Stimulated activated CD8-positive, alpha-beta memory T cell treated with anti-CD3 and anti-CD28 coated beads, Interleukin-4, amount 100 ng/mL, for 1 hour (primary cell): ENCODE measurements at places on chromosomes 2 and 18.

GRCh38 chr2:103179798-103180197 is 418.0 kb downstream of the TMEM182 start:
- DNase-seq: no peak

- DNase-seq: no peak
These were observed 110.9 kb upstream of the RMP24 start for GRCh38 chr18:35861367-35862118.

- DNase-seq: no peak
These were observed 95.6 kb upstream of the NABP1 start for GRCh38 chr2:191582355-191582754.

DNA sequence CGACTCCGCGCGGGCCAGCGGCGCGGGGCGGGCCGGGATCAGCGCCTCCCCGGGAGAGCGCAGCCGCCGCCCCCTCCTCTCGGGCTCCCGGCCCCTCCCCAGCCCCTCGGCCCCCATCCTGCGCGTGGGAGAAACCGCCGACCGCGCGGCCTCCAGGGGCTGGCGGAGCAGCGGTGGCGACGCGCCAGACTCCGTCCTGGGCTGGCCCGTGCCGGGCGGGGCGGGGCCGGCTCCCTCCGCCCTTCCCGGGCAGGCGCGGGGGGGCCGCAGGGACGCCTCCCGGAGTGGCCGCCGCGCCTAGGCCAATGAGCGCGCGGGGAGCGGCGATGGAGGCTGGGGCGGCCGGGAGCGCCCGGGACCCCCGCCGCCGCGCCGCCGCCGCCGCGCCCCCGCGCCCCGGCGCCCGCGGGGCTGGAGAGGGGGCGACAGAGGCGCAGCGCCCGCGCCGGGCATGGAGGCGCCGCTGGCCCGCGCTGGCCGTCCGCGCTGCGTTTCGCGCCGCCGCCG is 49.1 kb downstream of the KCNIP3 start:
- DNase-seq: no peak

- no peak for DNase-seq
These were observed 143.8 kb downstream of the HAUS1 start for GRCh38 chr18:46247942-46248341.

DNA sequence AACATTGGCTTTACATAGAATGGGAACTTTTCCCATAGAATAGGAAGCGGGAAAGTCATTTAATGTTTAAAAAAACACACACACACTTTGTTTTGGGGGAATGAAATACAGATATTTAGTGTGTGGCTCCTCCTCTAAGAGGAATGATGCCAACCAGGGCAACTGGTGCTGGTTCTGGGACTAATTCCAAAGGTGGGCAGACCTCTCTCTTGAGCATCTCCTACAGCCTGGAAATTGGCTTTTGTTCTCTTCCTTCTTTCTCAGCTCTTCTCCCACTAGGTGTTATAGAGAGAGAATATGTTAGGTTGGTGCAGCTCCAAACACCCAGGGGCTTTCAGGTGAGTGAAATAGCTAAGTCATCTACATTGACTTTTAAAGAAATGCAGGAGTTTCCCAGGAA is 190.1 kb downstream of the RAD51AP2 start:
- no peak for DNase-seq

DNA sequence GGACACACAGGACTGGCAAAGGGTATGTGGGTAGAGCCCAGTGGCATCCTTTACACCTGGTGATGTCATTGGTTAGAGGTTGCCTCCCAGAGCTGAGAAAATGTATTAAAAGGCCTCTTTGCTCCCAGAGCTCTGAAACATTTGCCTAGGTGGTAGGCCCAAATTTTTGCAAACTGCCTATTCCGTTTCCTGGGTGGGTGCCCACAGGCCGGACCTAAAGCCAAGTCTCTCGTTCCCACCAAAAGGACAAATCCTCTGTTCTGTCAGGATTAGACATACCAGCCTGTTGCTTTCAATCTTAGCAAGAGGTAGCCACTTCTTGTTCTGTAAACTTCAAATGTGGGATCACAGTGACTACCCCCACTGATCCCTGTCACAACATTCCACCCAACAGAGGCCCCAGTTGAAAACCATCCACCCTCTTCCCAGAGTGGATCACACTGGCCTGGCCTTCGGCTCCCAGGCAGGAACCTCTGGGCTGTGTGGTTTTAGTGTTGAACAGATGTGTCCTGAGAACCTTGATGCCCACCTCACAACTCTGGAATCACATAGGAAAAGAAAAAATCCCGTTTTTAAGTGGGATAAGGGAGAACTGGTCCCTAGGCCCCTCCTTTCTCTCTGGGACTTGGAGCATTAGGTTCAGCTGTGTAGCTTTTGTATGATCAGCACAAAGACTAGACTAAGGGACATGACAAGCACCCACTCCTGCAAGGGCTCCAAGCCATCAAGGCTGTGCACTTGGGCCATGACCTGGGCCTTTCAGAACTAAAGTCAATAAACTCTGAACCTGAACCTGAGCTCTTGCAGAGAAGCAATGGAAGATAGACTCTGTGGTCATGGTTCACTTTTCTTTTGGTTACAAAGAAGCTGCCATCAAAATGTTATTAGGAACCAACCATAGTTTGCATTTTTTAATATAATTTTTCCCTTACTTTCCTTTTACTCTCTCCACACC is 211.3 kb downstream of the CYP26B1 start:
- no peak for DNase-seq

DNA sequence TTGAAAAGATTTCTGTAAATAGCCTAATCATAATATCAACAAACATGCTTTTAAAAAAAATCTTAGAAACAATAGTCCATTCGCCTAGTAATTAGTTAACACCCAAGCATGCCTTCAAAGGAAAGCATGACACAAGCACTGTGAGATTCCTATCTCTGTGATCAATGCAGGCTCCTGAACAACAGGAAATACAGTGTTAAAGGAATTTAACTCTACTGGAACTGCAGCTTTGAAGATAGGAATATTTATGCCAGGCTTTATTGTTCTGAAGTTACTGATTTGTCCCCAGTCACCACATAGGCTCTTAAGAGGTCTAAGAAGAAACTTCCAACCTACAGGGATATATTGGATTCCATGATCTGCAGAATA is 15.4 kb upstream of the FAM124B start:
- DNase-seq: no peak

DNA sequence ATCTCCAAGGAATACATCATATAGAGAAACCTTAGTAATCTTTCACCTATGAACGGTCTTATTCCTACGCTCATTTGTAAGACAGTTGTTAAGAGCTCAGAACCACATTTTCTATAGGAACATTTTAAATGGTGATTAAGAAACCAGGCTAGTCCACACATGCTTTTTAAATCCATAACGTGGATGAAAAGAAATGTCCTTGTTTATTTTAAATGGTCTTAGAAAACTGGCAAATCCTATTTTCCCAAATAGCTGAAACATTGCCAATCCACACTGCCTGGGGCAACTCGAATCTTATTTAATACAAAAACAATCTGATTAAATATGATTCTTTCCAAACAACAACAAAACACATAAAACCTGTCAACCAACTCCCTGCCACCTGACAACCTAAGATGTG is 23.7 kb downstream of the METTL8 start:
- no peak for DNase-seq

DNA sequence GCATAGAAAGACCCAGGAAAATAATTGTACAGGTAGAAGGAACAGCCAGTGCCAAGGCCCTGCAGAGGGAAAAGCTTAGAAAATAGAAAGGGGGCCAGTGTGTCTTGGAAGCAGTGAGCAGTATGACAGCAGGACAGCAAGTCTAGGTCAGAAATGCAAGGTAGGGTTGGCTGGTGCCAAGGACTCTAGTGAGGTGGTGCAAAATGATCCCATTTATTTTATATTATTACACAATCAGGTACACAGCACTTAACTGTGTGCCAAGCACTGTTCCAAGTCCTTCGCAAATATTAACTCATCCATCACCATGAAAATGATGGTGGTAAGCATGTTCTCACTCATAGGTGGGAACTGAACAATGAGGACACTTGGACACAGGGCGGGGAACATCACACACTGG is 100.0 kb downstream of the AQP4 start:
- DNase-seq: no peak

DNA sequence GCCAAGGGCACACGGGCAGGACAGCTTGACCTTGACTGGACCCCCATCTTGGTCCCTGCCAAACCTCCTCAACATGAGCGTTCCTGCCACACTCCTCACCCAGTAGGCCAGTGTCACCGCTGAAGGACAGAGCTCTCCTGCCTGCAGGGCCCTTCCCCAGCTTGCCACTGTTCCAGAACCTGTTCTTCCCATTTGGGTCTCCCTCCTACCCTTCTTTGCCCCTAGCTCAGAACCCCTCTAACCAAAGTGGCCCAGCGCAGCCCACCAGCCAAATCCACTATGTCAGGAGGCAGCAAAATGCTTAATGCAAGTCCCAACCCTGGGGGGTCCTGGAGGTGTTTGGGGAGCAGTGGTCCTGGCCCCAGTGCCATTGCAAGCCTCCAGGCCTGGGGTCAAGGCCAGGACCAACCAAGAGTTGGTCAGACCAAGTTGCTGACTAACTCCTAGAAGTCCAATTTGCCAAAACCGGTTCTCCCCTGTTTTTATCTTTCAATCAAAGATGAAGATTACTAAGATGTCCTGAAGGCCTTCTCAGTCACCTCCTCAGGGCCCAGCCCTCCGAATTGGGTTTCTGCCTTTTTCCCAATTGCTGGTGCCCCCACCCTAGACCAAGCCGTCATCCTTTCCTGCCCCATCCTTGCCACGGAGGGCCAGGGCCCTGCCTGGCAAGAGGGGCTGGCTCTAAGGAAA is 4.5 kb upstream of the ASPRV1 start:
- no peak for DNase-seq

DNA sequence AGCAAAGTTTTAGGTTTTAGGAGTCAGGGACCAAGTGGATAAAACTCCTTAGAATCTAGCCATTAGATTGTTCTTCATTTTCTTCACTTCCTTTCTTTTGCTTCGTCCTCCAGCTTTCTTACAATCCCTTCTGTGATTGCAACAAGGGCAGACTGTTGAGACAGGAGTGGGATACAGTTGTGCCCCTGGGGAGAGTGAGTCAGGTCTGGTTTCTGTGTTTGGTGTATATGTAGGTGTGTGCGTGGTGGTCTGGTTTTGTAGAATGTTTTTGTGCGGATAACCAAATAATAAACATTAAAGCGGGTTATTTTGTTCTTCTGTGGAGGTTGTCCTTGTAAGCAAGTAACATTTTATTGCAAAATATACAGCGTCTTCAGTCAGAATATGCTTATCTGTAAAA is 7.3 kb downstream of the INSIG2 start:
- no peak for DNase-seq

DNA sequence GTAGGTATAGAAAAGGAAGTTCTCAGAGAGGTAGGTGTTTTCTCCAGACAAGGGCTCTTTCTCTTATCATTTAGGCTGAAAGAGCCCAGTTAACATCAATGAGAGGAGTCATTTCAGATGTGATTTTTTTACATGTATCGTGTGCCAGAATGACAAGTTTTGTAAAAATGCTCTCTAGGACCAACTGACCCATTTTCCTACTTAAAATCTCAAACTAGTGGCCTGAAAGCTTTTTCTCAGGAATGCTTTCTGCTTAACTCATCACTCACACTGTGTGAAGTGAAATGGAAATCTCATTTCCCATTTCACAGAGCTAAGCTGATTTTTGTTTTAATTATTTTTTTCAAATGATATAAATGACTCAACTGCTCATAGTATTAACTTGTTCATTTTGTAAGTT is 128.7 kb upstream of the CYP26B1 start:
- DNase-seq: no peak

GRCh38 chr18:49618742-49619681 is 57.2 kb downstream of the LIPG start:
- DNase-seq: no peak

DNA sequence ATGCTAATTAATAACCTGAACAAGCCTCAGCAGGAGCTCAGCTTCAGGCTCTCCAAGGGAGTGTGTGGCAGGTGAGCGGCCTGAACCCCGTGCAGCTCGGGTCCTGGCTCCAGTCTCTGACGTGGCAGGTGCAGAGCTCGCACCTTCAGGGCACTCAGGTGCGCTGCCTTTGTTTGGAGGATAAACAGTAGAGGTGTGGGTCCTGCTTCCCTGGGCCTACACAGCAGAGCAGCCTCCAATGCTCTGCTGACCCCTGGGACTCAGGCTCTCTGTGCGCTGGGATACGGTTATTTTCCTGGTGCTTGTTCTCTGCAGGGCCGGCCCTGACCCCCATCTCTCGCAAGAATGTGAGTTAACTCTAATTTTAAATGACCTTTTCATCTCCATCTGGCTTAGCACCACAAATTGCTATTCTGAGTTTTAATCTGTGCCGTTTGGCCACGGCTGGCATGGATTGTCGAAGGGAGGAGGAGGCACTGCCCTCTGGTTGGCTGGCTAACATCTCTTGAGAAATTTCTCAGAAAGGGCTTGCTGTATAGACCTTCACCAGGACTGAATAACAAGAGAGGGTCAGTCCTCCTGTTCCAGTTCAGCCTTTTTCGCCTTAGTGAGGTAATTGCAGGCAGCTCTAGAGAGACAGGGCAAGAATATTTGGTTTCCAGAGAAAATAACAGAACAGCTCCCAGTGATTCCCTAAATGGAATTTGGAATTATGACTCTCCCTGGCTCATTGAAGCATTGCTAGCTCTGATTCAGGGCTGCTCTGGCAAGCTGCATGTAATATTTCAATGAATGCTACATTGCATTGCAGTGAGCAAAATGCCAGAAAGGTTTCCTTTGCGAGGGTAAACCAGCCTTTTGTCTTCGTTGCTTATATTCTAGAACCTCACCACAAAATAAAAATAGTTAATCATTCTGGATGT is 161.8 kb downstream of the DCDC2C start:
- DNase-seq: no peak

DNA sequence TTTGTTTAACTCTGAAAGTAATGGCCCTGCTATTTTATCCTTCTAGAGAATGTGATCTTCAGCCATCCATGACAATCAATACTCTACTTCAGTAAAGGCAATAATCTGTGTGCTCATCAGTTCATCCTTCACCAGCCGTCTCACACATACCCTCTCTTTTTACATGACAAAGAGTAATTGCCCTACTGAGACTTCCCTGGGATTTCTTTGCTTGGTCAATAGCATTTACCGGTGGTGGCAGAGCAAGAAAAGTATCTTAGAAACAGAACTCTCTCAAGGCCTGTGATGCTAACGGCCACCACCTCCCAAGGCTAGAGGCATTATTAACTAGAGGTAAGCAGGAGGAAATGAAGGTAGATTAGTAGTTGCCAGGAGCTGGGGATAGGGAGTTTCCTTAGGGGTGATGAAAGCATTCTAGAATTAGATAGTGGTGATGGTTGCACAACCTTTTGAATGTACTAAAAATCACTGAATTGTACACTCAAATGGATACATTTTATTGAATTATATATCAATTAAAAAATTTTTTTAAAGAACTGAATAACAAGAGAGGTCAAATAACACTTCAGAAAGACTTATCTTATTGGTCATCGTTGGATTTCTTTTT is 57.9 kb upstream of the EPC2 start:
- DNase-seq: no peak

GRCh38 chr2:69494126-69494525 is 56.9 kb upstream of the NFU1 start:
- no peak for DNase-seq

DNA sequence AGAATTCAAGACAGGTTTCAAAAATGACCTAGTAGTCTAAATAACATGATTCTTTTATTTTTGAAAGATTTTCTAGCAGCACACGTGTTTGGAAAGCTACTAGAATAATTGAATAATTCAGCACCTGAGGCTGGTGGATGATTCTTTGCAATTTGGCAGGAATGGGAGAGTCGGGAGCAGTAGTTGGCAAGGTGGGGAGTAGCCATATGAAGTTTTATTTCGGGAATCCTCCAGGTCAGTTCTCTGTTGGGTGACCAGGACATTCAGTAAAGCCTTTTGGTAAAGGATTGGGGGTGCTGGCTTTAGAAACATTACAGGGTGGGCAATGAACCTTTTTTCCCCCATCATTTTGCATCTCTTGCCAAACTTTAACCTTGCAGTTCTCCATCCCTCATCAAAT is 75.0 kb upstream of the LYPD6B start:
- DNase-seq: no peak
